ENCODE measurements at places on chromosomes 12 and 14.

GRCh38 chr12:13805041-13805440 lies 176.4 kb downstream of the GRIN2B start:
- no peak for DNase-seq

GRCh38 chr12:124388679-124389137 lies 93.8 kb downstream of the RFLNA start:
- DNase-seq = peak; percentile 75

GRCh38 chr12:30243426-30243825 lies 452.2 kb downstream of the IPO8 start:
- no peak for DNase-seq

DNA sequence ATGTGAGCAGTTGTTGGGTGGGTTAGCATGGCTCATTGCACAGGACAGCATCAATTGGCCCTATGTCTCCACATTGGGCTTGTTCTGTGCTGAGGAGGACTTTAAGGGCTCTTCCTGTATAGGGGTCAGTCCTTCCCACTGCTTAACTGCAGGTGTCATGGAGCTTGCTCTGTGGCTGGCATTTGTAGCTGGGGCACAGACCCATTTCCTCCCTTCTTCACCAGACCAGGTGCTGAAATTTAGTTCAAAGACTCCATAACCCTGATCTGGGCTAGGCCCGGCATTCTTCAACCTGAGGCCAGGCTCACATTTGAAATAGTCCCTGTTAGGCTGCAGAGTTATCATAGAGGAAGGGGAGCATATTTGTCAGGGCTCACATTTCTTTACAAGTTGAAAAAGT lies 12.8 kb downstream of the CHST11 start:
- no peak for DNase-seq
